ENCODE measurements at places on chromosomes 6 and 20.

GRCh38 chr20:45138561-45139300 lies 14.5 kb upstream of the WFDC12 start:
- peak; percentile 74 for DNase-seq

DNA sequence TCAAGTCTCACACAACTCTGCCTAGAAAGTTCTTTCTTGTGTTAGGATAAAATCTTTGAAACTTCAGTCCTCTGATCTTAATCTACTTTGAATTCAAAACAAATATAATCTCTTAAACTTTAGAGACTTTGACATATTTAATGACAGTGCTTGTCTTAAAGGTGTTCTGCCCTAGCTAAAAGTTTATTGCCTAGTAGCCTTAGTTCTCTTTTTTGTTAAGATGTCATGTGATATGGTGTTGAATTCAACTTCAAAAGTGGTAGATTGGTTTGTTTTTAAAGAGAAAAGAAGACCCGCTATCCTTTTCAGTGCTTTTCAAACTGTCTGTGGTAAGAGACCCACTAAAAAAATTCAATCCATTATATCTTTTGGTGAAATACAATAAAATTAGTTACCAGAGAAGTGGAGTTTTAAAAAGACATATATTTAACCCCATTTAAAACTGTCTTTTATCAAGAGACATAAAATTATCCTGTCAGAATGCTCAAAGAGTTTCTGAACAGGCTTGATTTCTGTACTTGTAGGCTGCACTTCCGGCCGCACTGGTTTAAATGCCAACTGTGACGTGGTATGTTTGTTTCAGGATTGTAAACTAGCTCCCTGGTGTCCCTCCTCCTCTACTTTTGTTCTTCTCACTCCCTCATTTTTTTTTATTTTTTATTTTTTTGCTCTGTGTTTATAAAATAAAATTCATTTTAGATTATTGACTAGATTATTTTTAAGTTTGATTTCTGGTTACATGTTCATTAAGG lies 76.5 kb downstream of the QKI start:
- DNase-seq: peak; percentile 8

DNA sequence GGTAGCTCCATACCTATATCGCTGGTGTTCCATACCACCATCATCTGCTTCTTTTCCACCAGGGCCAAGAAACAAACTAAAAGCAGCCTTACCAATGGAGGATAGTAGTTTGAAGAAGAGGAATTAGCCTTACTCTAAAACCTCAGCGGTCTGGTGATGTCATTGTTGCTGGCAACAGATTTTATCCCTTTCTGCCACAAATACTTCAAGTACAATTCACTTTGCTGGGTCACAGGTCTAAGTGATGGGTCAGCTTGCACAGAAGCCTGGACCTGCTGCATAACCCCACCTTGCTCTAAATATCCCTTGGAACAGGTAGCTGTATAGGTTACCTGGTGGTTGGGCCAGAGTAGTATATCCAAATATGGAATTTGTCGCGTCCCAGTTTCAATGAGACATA lies 53.2 kb upstream of the THEMIS start:
- no peak for DNase-seq

GRCh38 chr20:58096880-58097423 lies 131.5 kb downstream of the ANKRD60 start:
- DNase-seq: no peak

DNA sequence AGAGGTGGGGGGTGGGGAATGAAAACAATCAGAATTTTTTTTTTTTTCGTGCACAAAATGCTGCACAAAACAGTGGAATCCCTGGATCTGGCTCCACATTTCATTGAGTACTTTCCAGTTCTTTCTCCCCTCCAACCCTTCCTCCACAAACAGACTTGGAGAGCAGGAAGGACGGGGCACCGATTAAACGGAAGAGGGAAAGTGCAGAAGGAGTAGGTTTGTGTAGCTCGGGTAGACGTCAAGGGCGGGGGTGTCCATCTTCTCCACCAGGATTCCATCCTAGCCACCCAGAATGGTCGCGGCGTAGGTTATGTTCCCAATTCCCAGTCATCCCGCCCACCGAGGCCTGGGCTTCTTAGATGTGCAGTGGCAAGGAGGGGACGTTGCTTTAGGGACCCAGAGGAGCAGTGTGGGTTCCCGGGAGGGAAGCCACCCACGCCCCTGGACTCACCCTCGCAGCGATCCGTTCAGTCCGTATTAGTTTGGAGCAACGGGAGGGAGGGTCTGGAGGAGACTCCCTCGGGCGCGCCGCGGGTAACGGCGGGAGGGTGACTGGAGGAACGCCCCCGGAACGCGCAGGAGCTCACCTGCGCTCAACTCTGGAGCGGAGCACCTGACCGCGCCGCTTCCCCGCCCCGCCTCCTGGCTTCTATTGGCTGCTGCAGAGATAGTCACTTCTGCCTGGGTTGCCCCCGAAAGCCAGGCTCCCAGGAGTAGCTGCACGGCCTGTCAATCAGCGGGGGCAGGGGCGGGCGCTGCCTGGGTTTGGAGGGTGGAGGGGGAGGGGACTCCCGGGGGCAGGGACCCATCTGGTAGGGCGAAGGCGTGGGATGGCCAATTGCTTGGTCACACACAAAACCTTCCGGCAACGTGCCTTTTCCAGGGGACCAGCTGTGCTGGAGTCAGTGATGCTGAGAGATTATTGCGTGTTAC lies at the start of gene ENPP5:
Gene ENPP5 (minus strand): TSS at position 624 of the 933 bp plus-strand sequence. CDS start 2,718 bp downstream, outside the sequence.
- DNase-seq: peak; percentile 93

DNA sequence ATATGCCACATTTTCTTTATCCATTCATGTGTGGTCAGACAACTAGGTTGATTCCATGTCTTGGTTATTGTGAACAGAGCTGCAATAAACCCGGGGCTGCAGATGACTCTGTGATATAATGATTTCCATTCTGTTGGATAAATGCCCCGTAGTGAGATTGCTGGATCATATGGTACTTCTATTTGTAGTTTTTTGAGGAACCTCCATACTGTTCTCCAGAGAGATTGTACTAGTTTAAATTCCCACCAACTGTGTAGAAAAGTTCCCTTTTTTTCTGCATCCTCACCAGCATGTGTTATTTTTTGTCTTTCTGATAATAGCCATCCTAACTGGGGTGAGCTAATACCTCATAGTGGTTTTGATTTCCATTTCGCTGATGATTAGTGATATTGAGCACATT lies 62.2 kb upstream of the MAP3K4 start:
- DNase-seq: no peak

- no peak for DNase-seq
Measured at GRCh38 chr20:11128220-11128718, 454.5 kb upstream of the JAG1 start.

DNA sequence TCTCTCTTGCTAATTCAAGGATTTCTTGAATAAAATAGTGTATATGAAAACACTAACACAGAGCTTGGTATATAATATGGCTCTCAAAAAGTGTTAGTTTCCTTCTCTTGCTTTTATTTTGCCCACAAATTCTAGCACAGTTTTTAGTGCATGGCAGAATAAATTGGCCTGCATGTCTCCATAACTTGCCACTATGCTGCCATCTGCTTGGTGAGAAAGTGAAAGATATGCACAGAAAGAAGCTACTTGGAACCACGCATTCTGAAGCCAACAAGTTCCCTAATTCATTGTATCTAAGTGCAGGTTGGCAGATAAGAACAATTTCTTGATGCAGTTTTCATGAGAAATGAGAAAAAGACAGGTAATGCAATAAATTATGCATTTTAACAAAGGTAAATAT lies 101.2 kb downstream of the EPHA7 start:
- DNase-seq: no peak

DNA sequence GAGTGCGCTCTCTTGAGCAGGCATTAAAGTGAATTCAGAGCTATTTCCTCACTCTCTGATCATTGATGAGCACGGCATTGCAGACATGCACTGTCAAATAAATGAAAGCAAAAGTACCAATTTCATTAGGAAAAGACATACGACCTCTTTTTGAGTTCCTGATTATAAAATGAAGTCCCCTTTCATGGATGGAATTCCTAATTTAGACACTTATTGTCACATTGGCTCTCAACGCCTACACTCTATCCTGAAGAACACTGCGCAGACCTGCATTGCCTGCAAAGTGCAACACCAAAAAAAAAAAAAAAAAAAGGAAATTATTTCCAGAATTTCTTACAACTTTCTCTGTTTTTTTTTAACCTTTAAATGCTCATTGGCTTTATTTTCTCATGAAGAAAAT lies 1.6 kb downstream of the ADGRB3 start:
- no peak for DNase-seq

DNA sequence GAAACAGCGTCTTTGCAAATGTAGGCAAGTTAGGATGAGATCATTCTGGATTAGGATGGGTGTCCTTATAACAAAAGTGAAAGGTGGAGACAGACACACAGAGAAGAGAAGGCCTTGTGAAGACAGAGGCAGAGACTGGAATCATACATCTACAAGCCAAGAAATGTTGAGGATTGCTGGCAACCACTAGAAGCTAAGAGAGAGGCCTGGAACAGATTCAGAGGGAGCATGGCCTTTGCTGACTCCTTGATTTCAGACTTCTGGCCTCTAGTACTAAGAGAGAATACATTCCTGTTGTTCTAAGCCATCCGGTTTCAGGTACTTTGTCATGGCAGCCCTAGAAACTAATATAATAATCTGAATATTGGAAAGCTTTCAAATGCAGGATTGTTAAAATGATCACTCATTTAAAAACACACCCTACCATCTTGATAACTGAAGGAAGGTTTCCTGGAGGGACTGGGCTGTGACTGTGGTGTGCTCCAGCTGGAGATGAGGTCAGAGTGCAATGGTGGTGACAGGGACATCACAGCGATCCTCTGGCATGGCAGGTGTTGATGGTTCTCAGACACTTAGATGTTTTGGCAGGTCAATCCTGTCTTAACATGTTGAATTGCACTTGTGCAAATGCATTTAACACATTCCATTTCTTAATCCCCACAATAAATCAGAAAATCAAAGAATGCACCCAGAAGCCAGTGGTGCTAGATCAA lies 25.1 kb downstream of the CD83 start:
- DNase-seq: no peak

DNA sequence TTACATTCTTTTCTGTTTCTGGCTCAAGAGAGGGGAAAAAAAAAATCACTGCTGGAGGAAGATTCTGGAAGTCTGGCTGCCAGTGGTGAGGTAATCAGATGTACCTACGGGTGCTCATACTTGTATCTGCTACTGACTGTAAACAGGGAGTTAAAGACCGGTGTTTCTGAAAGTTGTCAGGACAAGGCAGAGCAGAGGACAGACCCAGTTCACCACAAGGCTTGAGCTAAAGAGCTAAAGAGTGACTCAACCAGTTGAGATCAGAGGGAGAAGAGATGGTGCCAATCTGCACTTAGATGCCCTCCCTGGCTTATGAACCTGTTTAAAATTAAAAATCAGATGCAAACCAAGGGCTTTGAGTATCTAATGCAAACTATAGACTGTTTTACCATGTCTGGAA lies 55.4 kb downstream of the CEP162 start:
- DNase-seq: no peak

- no peak for DNase-seq
Measured at GRCh38 chr6:156851454-156851921, 74.3 kb downstream of the ARID1B start.

GRCh38 chr20:38815446-38815845 lies 9.9 kb downstream of the PPP1R16B start:
- no peak for DNase-seq

DNA sequence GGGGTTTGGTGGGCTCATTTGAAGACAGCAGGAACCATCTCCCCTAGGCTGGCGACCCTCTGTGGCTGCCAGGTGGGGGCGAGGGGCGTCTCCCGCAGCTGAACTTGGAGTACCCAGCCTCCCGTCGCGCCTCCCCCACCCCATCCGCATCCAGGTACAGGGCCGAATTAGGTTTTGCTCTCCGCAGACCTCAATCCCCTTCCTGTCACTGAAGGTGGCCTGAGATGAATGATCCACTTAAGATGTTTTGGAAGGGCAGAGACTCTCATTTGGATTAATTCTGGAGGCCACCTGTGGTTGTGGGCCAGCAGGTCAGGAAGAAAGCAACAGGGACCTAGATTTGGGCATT lies 493 bp downstream of the CD83 start:
- no peak for DNase-seq

- DNase-seq: no peak
Measured at GRCh38 chr6:11224966-11225463, 7.5 kb downstream of the NEDD9 start.

DNA sequence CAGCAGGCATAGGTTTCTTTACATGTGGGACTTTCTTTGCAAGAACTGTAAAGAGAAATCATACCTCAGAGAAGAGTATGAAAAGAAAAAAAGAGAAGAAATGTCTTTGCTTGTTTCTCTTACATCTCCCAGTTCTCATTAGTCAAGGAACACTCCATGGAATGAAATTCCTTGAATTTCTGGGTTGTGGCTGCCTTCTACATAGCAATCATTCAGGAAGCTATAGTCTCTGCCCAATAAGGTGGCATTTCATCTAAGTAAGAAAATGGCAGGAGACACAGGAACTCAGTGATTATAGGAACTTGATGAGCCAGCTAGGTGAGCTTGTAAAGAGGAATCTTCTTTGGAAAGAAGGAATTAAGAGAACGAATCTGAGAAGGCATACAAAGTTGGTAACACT lies 197.0 kb upstream of the FKBP1C start:
- DNase-seq: peak; percentile 1

DNA sequence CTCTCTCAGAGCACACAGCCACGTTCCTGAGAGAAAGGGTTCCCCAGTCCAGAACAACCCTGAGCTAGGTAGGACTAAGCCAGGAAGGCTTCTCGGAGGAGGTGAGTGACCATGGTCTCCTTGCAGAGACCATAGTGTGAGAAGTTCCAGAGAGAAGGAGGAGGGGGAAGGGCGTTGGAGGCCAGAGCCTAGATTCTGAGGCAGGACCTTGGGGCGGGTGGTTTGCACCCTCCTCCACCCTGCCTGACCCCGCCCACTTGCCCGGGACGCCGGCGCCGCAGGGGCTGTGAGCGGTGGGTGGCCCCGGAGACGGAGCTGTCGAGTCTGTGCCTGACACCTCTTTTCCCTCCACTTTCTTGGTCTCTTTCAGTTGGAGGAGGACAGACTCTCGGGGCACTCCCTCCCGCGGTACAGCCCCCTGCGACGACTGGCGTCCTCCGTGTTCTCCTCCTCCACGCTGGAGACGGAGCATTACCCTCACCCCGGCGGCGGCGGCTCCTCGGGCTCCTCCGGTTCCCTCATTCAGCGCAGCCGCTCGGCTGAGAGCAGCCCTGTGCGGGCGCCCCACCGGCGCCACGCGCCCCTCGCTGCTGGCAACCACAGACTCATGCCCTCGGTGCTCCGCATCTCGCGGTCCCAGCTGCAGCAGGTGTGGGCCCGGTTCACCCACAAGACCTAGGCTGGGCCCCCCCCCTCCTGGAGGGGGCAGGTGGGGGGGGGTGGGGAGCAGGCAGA lies 26.2 kb downstream of the TTBK1 start:
- peak; percentile 48 for DNase-seq

- DNase-seq: no peak
Measured at GRCh38 chr6:94377835-94378234, 958.5 kb upstream of the EPHA7 start.

GRCh38 chr20:19812056-19812455 lies 54.0 kb downstream of the RIN2 start:
- no peak for DNase-seq

GRCh38 chr6:110357298-110357663 lies 868 bp downstream of the METTL24 start:
- DNase-seq: no peak

Measured in neural progenitor cell (in vitro differentiated cells).